ENCODE measurements at places on chromosomes 3 and 15.

GRCh38 chr15:93005133-93005532, 83.9 kb downstream of the RGMA start:
- DNase-seq, result no peak

GRCh38 chr3:46900007-46900292, 22.4 kb downstream of the PTH1R start:
- no peak for DNase-seq

DNA sequence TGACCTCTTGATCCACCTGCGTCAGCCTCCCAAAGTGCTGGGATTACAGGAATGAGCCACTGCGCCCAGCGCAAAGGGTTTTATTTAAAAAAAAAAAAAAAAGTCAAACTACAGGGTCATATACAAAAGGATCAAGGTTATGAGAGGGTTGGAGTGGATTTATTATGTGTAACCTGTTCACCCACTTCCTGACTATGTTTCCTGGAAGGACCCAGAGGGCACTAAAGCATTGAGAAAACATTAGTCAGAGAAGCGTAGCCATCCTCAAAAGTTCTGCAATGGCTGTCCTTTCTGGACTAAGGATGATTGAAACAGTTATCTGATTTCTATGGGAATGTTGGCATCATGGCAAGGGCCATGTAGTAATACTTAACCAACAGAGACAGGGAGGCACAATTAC, 7.3 kb upstream of the SCAPER start:
- DNase-seq, result no peak

GRCh38 chr3:62874711-62875557, at the start of gene CADPS:
CADPS (minus strand) TSS chr3:62875416; CDS start chr3:62875029, 387 bp downstream.
- no peak for DNase-seq

Data from effector memory CD8-positive, alpha-beta T cell (primary cell).